T-helper 2 cell treated with Interferon-gamma antibody and Interleukin-4, amounts not matched to agents 5 μg/mL and 100 μg/mL, for 36 hours (primary cell): ENCODE measurements at places on chromosomes 16 and 17.

GRCh38 chr17:63542218-63542545 is 8.1 kb upstream of the DCAF7 start:
- no peak for DNase-seq

GRCh38 chr17:34366010-34366409 is 3.0 kb upstream of the CCL1 start:
- peak; percentile 4 for DNase-seq

DNA sequence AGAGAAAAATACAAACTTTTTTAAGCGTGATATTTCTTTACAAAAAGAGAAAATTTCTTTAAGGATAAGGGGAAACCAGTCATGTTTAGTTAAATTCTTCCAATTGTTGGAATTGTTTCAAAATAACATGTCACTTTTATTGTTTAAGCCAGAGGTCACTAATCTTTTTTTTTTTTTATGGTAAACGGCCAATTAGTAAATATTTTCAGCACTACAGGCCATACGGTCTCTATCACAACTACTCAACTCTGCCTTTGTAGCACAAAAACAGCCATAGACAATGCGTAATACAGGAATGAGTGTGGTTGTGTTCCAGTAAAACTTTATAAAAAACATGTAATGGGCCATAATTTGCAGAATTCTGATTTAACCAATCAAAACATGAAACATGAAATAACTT is 401.4 kb downstream of the GRIN2A start:
- DNase-seq: no peak

DNA sequence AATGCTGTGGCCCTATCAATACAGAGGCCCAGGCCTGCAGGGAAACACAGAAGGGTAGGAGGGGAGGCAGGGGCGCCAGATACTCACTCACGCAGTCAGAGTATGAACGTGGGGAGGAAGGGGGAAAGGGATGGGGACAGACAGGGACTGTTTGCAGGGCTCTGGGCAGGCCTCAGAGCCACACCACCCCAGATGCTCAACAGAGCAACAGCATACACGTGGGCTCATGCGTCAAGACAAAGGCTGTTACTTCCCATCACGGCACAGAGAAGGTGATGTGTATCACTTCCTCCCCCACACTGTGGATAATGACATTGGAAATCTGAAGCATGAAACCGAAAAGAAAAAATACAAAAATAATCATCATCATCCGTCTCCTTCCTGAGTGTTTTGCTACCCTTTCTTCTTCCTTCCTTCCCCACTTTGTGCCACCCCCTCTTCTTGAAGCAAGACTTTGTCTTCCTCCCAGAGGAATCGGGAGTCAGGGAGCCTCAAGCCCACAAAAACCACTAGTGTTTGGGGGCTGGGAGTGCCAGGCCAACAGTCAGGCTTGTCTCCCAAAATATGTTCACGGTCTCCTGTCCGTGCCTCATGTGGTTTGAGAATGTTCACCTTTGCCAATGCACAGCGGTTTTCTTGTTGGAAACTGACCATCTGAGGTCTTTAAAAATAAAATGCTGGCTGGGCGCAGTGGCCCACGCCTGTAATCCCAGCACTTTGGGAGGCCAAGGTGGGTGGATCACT is 20.1 kb downstream of the SLC39A11 start:
- no peak for DNase-seq

DNA sequence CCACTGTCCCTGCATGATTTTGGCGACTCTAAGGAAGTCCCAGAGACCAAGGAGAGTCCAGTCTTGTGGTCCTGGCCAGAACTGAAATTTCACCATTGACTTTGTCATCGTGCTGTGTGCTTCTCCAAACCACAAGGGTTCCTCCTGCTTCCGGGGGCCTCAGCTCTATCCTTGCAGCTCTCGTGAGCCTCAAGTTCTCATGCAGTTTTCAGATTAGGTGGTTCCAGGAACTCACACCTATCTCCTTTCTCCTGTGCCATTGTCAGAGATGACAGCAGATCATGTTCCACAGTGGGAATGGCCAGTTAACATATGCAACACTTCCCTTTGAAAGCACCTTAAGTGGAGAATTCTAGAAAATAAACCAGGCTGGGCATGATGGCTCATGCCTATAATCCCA is 97.9 kb upstream of the CRHR1 start:
- DNase-seq: no peak

GRCh38 chr17:56549501-56549900 is 44.0 kb upstream of the NOG start:
- DNase-seq: no peak

DNA sequence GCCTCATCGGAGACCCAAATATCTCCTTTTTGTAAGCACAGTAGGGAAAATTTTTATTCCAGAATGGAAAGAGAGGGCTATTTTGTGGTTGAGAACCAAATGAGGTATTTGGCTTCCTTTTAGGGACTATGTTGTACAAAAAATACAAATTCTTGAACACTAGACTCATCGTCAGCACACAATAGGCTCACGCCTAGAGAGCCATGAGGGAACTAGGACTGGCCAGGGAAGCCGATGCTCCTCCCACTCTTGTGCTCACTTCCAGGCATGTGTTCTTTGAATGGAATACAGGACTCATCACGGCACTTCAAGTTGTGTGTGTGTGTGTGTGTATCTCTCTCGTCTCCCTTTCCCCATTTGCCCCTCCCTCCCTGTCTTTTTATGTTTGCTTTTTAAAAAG is 17.8 kb upstream of the BLMH start:
- DNase-seq: no peak

GRCh38 chr16:88357317-88358022 is 25.3 kb upstream of the ZNF469 start:
- no peak for DNase-seq

DNA sequence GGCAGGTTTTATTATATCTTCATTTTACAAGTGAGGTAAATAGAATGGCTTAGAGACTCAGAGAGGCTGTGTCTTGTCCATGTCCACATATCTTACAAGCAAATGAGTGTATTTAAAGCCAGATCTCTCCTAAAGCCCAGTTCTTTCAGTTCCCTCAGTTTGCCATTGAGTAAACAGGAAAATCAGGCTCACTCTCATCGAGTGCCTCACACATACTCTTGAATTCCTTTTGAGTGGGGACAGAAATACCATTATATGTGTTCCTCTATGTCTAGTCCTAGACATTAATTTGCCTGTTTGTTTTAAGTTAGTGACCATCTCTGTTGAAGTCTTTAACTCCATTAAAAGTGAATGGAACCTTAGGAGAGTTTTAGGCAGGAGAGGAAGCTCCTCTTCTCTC is 40.1 kb downstream of the BPTF start:
- DNase-seq: no peak

DNA sequence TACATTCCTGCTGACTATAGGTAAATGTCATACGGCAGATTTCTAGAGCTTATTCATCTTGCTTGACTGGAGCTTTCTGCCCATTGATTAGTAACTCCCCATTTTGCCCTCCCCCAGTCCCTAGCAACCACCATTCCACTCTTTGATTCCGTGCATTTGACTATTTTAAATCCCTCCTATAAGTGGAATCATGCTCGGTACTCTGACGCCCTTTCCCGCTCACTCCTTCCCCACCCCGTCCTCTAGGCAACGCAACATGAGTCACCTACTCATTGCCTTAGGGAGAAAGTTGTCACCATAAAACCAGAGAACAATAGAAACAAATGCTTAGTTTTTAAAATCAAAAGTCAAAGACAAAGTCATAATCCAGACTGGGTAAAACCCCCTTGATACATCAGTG is 45.5 kb upstream of the RBBP6 start:
- DNase-seq: no peak

DNA sequence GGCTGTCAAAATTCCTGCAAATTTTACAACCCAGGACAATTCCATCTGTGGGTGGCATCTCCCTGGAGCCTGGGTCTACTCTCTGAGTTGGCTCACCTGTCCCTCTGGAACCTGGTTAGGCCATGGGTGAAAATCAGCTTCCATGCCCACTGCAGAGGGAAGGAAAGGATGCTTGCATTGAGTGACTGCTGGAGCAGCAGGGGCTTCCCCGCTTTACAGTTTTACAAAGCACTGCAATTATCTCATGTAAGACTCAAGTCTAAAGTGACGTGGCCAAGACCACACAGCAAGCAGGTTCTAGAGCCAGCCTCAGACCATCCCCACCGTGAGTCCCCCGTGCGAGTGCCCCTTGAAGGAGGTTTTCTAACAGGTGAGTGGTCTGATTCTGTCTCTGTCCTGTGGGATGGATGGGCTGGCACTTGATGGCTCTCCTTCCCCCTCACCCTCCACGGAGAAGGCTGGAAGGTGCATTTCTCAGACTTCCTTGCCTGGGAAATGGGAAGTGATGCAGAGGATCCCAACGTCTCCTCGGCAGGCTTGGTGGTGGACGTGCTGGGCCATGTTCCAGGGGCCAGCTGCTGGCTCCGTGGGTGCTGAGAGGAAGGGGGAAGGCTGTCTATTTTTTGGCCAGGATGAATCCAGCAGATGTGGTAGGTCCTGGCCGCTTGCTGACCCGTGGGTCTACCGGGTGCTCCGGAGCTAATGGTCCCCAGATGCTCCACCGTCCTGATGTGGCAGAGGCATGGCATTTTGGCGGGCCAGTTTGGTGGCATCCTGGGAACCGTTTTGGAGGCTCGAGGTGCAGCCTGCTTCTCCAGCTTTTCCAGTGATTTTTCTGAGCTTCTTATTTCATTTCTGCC is 26.3 kb upstream of the CBX4 start:
- no peak for DNase-seq

DNA sequence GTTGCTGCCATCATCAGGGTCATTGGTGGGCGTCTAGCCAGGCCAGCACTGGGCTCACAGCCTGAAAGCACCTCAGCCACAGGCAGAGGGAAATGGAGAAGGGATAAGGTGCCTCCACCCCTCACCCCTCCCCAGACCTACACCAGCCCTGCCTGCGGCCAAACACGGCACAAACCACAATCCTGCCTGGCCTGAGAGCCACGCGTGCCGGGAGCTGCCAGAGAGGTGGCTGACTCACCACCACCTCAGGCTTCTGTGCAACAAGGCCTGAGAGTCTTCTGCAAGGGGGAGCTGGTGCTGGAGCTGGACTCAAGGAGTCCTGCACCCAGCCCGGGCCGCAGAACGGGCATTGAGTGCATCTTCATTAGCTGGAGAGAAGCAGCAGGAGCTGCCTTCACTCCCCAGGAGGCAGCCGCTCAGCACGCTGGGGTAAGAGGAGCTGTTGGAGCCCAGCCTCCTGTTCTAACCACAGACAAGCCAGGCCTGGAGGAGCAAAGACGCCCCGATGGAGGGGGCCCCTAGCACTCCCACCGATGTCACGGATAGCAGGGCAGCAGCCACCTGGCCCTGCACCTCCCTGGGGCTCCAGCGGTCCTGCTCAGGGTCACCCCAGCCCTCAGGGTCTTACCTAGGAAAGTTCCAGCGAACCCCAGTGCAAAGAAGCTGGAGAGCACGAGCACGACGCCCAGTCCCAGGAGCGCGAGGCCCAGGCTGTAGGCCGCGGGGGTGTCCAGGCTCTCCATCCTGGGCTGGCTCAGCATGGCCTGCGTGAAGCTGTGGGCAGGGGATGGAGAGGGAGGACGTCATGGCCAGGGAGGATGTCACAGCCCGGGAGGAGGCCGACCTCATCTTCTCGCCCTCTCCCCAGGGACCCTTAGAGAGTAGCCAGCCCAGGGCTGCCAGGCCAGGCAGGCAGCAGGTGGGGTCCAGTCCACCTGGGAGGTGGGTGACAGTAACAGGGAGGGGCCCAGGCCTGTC is 16.0 kb upstream of the RASD1 start:
- DNase-seq: no peak

GRCh38 chr17:42358434-42358833 is 29.8 kb downstream of the STAT3 start:
- DNase-seq: no peak

DNA sequence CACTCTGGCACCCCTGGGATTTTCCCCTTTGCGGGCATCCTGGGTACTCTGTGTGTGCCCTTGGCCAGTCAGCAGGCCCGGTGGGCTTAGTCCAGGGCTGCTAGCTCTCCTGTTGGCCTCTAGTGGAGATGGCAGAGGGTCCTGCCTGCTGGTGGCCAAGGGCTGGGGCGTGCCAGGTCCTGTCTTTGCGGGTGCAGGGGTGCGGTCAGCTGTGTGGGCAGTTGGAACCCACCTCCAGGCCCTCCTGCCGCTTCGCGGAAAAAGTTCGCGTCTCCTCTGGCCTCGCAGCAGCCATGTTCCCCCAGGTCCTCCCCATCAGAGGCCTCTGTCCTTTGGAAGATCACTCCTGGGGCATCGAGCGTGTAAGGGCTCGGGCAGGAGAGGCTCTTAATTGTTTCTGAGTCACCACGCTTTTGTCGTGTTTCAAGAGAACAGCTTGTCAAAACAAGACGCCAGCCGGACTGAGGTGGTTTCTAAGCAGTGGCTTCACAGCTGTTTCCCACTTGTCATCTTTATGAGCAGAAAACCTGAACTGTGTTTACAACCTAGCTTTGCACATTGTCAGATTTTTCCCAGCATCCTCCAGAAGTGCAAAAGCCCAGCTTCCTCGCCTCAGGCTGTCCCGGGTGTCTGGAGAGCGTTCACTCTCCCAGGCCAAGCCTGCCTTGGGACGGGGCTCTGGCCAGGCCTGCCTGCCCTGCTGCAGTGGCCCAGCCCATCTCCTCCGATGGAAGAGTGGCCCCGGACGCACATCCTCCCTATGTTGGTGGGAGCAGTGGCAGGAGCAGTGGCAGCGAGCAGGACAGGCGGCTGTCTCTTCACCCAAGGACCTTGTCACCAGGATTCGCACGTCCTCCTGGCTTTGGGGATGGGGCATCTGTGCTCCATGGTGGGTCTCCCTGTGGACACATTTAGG is 5.0 kb upstream of the DNASE1L2 start:
- no peak for DNase-seq

GRCh38 chr16:88783391-88784073 is 1.5 kb downstream of the PIEZO1 start:
- no peak for DNase-seq

GRCh38 chr16:75085556-75085955 is 31.0 kb downstream of the LDHD start:
- no peak for DNase-seq

- no peak for DNase-seq
Measured at GRCh38 chr17:71180801-71181385, 939.9 kb upstream of the SOX9 start.

- no peak for DNase-seq
Measured at GRCh38 chr17:64067657-64068056, 47.2 kb upstream of the ICAM2 start.

GRCh38 chr17:6536566-6537065 is 19.7 kb downstream of the PITPNM3 start:
- DNase-seq: no peak

DNA sequence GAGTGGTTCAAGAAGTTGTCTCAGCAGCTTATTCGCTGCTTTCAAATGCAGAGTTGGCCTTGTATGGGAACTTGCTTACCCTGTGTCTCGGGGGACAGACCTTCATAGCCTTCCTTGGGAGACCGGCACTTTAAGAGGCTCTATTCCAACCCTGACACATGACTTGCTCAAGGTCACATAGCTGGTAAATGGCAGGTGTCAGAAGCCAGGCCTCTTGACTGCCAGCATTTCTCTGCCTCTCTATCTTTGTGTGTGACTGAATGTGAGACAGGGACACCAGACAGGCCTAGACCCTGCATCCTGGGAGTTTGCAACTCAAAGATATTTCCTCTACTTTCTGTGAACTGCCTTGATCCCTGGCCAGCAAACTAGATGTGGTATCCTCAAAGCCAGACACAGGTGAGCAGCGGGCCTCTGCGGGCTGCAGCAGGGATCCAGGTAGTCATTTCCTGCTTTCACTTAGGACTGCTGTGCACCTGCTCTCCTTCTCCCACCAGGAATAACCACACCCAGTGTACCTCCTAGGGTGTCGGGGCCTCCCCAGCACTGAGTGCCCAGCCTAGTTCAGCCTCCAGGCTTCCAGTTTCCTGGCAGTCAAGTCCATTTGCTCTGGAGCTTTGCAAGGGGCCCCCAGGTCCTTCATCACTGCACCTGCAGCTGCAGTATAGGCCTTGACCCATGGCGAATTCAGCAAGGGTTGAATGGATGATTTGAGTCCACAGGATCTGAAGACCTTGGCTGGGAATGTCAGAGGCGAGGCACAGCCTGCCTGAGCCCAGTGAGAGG is 116.6 kb upstream of the TNRC6C start:
- no peak for DNase-seq
